ENCODE measurements at places on chromosomes 3 and 15. TPM values are rescaled to one million over a fixed set of nuclear protein-coding genes. Genes with fewer than 3 reads are reported as not detected.

ZNF385D gene
- 1.5 TPM for total RNA-seq

IQCH gene
- total RNA-seq: 2.3 TPM

PCSK6 gene
- total RNA-seq: 12.6 TPM

NDUFB5 gene
- 110 TPM for total RNA-seq

DNAH12 gene
- not detected for total RNA-seq

PP2D1 gene
- not detected for total RNA-seq

METTL6 gene
- 25.3 TPM for total RNA-seq

RASGRP1 gene
- total RNA-seq: 1.8 TPM

SCN11A gene
- total RNA-seq: not detected

IGSF11 gene
- not detected for total RNA-seq

PIGZ gene
- 9.7 TPM for total RNA-seq
